Fibroblast of upper back skin (primary cell): ENCODE measurements at places on chromosomes 1 and 21.

DNA sequence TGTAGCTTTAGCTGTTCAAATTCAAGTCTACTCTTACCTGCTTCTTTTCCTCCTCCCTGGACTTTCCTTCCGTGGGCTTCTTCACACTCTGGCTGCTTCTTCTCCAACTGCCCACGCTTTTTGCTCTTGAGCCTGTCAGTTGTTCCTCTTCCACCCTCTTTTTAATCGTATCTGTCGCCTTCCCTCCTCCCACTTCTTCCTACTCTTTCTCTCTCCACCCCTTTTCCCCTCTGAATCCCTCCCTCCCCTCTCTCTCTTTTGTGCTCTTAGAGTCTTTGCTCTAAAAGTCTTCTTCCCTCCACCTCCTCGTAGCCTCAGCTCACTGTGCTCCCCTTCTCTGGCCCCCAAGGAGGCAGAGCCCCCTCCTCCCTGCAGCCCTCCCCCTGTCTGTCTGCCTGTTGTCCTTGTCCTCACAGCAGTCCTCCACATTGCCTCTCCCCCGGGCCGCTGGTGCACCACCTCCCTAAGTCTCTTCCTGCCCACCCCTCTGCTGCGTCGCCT is 12.9 kb upstream of the GJA5 start:
- DNase-seq: no peak

- DNase-seq: no peak
Measured at GRCh38 chr1:2356911-2357845, 34.2 kb downstream of the MORN1 start.

DNA sequence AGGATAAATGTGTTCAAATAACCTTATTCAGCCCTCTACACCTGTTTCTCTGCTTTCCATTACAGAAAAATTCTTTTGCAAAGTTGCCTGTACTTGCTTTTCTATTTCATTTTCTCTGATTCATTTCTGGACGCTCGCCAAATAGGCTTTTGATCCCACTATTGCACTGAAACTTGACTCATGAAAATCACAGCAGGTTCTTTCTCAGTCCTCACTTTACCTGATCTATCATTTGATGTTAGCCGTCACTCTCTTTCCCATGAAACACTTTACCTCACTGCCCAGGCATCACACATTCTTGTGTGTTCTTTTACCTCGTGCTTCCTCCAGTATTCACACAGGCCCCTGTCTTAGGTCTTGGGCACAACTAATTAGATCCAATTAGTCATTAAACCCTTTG is 26.2 kb downstream of the HSPA13 start:
- DNase-seq: peak; percentile 23

DNA sequence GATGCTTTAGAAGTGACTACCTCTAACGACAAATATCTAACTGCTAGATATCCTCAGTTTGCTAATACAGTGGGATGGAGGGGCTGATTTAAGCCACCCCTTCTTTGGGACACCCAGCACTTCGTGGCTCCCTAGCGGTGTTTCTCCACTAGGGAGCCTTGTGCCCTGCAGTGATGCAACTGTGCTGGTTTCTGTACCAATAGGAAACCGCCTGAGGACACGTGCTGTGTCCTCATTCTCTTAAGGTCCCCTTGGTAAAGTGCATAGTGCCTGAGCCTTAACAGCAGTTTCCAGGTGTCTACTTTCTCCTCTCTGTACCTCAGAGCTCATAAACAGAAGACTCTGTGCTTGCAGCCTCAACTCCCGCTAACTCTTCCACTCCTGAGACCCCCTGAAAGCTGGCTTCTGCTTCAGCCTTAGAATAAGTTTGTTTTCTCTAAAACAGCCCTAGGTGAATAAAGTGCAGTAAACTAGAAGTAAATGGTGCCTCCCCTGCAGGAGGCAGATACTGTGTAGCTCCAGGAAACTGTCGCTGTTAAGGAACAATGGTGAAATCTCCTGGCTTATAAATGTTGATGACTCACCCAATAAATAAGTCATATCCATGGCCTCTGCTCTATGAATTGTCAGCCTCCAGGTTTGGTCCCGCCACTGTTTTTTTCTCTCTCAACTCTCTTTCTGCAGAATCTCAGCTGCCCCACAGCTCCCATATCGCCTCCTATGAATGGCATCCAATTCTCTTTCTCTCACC is 130.4 kb downstream of the AK5 start:
- peak; percentile 54 for DNase-seq

GRCh38 chr1:958823-959730 is at the start of gene NOC2L:
Gene NOC2L, minus strand, starts transcription at chr1:959256. Its CDS starts 16 bp downstream, at chr1:959240.
- DNase-seq: peak; percentile 84

DNA sequence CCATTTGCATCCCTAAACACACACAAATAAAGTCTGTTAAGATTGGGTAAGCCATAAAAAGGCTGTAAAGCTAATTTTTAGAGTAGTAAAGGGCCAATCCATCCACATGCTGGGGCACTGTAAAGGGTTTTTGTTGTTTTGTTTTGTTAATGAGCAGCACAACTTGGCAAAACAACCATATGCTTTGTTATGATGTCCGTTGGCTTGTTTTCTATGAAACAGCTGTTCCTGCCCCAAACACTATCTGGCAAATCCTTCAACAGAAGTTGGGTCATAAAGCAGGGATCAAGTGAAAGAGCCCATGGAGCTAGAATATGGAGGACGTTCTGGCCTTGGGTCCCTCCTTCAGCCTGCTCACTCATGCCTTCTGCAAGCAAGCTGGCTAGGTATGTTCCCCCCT is 183.6 kb downstream of the APP start:
- no peak for DNase-seq
